ENCODE measurements at places on chromosomes 11 and 22. TPM values are rescaled to one million over a fixed set of nuclear protein-coding genes. Genes with fewer than 3 reads are reported as not detected.

Gene OR52H1
- not detected for total RNA-seq

DNA sequence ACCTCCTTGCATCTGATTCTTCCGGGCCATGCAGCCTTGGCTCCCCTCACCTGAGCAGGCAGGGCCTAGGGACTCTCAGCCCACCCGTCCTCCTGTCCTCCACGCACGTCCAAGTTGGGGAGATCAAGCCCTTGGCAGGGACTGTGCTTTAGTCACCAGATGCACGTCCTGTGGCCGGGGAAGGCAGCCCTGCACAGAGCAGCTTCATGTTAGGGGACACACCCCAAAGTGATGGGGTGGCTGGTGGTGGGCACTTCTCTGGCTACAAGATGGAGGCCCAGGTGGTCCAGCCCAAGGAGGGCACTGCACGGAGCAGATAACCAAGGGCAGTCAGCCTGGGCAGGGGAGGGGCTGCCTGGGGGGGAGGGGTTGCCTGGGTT is 1.2 kb downstream of the MUC5B start:
- DNase-seq = no peak

- DNase-seq = no peak
Measured at GRCh38 chr11:57363131-57364080, 17.5 kb downstream of the PRG3 start.

DNA sequence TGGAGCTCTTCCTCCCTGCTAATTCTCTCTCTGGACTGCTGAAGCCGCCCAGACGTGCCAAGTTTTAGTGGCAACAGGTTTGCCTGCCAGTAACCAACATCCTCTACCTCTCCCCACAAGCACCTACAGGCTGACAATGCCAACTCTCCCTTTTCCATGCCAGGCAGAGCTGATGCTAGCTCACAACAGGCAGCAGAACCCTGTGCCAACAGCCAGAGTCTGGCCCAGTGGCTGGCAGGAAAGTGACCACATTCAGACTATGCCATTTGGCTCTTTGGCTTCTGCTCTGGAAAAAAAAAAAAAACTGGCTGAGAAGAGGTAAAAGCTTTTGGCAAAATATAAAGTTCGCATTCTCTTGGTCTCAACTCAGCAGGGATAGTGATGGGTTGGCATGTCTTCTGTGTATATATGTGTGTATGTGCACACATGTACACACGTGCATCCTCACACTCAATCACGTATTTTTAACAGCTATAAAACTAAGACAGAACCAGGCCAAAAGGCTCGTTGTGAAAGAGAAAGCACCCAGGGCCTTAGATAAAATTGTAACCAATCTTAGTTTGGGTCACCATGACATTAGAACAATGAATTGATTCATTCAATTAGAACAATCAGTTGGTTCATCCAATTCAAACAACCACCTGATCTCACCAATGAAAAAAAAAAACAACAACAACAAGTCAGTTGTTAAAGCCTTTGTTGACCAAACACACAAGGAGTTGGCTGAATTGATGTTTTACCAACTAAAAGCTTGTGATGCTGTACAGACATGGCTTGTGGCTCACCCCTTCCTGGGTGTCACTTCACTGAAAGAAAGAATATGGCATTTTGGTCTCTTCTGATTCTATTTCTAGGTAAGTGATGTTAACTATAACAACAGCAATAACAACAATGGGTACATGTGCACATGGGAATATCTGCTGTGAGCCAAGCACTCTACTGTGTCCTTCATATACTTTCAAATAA is 48.6 kb downstream of the TRIM29 start:
- DNase-seq = no peak

GRCh38 chr11:722346-722811 is 16.3 kb downstream of the EPS8L2 start:
- DNase-seq = no peak

GRCh38 chr11:66641834-66642233 is 3.3 kb downstream of the RBM4 start:
- DNase-seq = no peak

Gene IL18
- total RNA-seq = 331 TPM

Gene HEPACAM
- total RNA-seq = not detected

GRCh38 chr11:12008790-12009616 is 577 bp upstream of the DKK3 start:
- peak; percentile 87 for DNase-seq

Gene FXYD6
- 7.0 TPM for total RNA-seq

DNA sequence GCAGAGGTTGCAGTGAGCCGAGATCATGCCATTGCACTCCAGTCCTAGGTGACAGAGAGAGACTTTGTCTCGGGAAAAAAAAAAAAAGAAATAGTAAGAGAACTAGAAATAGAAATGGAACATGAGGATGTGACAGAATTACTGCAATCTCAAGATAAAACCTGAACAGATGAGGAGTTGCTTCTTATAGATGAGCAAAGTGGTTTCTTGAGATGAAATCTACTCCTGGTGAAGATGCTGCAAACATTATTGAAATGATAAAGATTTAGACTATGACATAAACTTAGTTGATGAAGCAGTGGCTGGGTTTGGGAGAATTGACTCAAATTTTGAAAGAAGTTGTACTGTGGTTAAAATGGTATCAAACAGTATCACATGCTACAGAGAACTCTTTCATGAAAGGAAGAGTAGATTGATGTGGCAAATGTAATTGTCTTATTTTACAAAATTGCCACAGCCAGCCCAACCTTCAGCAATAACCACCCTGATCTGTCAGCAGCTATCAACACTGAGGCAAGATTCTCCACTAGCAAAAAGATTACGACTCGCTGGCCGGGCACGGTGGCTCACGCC is 13.7 kb downstream of the XNDC1N start:
- no peak for DNase-seq

GRCh38 chr11:71076525-71077304 is 175.7 kb downstream of the SHANK2 start:
- no peak for DNase-seq

- DNase-seq = no peak
Measured at GRCh38 chr11:62863687-62864335, 16.9 kb upstream of the SLC3A2 start.

Measured in lower leg skin (tissue), 4 donors.